Stimulated activated CD4-positive, alpha-beta T cell treated with anti-CD3 and anti-CD28 coated beads, Interleukin-1b, Interleukin-23, amount 100 ng/mL, for 48 hours (primary cell): ENCODE measurements at places on chromosomes 12 and 14.
A peak's percentile ranks its signal among the peaks of the same experiment; 100 is the strongest.

GRCh38 chr12:124915239-124916236 is 1.1 kb upstream of the UBC start:
- DNase-seq: peak; percentile 33

DNA sequence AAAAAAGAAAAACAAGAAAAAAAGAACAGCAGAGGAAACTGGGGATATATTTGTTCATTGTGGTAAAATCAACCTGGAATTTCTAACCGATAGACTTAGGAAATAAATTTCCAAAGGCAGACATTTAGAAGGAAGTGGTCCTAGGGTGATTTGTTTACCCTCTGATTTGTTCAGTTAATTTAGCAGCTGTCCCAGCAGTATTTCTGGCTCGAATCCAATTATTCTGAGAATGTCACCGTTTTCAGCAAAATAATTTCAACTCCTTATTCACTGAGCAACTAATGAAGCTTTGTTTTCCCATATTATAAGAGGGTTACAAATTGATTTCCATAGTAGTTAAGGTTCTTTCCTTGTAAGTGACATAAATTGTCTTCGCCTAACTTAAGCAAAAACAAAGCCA is 285.2 kb upstream of the SYT10 start:
- no peak for DNase-seq

- DNase-seq: no peak
Observed at GRCh38 chr12:95784286-95784685, 6.3 kb downstream of the NTN4 start.

DNA sequence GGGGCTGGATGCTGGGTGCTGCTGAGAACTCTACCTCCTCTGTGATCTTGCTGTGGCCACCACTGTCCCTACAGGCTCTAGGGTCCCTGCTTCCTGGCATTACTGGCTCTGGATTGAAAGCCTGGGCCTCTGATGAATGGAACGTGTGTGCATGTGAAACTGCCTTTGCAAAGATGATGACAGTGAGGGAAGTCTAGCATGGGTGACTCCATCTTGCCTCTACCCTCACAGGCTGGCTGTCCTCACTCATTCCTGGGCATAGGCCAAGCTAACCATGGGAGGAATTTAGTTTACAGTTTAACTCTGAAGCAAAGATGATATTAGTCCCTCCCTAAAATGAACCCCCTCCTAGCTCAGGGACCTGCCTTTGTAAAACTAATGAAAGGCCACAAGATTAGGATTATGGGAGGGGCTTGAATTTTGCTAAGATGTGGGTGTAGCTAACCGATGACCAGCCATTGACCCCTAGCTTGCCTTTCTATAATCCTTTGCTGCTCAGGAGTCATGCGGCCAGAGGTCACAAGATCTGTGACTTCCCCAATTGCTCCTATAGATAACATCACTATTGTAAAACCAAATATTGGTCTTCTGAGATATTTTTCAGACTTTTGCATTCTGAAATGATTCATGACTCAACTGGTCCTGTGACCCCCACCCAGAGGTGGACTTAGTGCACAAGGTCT is 2.2 kb upstream of the C1S start:
- DNase-seq: no peak

DNA sequence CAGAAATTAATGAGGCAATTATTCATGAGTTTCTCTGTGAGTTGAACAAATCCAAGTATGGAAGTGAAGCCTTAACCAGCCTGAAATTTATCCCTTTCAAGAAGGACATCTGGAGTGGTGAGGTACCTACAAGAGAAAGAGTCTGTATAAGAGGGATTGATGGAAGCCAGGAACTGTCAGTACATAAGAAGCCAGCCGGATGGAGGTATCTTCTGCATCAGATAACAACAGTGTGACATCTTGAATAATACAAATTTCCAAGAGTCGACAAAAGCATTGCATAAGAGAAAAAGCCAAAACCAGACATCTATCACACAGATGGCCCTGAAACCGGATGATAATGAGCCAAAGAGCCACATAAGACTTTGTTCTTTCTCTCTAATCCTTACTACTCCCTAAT is 781.2 kb downstream of the FLRT2 start:
- no peak for DNase-seq

DNA sequence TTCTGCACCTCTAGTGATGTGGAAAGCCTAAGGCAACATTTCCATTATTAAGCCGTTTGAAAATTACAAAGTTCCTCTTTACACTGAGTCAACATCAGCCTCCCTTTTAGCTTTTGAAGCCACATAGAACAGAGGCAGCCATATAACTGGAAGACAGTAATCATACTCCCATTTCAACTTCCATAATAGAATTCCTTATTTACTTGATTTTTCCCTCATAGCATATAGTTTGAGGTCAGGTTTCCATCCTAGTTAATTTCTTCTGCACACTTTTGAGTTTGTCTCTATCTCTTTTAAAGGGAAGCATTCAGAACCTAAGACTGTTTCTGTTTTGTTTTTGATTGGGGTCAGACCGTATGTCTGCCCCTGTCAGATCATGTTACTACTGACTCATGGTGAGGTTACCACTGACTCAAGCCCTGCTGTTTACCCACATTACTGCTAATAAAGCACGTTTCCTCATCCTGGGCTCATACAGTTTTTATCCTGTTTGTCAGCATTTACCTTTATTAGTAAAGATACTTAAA is 161.0 kb downstream of the SLC38A4 start:
- DNase-seq: peak; percentile 19

GRCh38 chr12:70849265-70849960 is 71.1 kb downstream of the PTPRR start:
- DNase-seq: no peak

GRCh38 chr14:76698191-76698590 is 63.1 kb upstream of the VASH1 start:
- DNase-seq: no peak

DNA sequence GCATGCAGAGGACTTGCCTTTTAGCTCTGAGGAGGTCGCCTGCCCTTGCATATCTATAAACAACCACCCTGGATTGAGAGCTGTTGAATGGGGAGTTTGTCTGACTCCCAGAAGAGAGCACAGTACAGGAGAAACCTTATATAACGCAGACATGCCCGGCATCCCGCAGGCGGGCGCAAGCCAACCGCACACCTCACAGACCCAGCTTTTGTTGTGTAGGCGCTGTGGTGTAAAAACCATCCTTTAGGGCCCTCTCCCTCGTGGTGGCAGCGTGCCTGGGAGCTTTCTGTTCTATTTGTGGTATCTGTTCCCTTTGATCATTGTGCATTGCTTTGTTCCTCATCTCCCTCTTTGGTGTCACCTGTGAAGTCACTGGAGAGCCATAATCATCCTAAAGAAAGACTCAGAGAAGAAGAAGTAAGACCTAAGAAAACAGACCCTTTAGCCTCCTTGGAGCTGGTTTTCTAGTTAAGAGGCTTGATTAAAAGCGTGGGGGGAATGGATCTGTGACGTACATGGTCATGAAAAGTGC is 77.7 kb downstream of the ETV6 start:
- DNase-seq: peak; percentile 73

DNA sequence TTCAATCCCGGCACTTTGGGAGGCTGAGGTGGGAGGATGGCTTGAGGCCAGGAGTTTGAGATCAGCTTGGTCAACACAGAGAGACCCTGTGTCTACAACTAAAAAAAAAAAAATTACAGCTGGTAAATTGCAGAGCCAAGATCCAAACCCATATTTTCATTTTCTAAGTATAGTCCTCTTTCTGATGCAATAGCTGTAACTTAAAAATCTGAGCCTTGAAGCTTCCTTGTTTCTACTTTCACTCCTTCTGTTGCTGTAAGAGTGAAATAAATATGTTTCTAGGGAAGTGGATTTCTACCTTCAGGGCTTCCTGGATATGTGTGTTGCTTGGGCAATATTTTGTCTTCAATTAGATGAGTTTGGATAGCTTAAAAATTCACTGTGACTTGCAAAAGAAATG is 42.0 kb upstream of the PRICKLE1 start:
- no peak for DNase-seq

- no peak for DNase-seq
Observed at GRCh38 chr14:76909266-76909665, 83.1 kb downstream of the LRRC74A start.

DNA sequence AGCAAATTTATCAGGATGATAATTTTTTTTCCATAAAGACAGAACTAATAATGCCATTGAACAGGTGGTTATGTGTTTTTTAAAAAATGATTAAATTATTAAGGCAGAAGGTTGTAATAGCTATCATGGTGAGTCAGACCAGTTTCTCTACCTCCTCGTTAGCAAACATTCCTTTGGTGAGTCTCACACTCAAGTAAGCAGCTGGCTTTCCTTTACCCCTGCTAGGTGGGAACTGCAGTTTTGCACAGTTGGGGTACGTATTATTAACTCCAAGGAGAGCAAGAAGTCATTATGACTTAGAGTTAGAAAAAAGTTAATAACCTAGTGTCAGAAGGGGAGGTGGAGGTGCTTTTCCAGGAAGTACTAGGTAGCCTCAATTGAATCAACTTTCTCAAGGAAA is 165.3 kb downstream of the SNAPC1 start:
- no peak for DNase-seq

- no peak for DNase-seq
Observed at GRCh38 chr14:33777681-33778080, 173.2 kb downstream of the EGLN3 start.

DNA sequence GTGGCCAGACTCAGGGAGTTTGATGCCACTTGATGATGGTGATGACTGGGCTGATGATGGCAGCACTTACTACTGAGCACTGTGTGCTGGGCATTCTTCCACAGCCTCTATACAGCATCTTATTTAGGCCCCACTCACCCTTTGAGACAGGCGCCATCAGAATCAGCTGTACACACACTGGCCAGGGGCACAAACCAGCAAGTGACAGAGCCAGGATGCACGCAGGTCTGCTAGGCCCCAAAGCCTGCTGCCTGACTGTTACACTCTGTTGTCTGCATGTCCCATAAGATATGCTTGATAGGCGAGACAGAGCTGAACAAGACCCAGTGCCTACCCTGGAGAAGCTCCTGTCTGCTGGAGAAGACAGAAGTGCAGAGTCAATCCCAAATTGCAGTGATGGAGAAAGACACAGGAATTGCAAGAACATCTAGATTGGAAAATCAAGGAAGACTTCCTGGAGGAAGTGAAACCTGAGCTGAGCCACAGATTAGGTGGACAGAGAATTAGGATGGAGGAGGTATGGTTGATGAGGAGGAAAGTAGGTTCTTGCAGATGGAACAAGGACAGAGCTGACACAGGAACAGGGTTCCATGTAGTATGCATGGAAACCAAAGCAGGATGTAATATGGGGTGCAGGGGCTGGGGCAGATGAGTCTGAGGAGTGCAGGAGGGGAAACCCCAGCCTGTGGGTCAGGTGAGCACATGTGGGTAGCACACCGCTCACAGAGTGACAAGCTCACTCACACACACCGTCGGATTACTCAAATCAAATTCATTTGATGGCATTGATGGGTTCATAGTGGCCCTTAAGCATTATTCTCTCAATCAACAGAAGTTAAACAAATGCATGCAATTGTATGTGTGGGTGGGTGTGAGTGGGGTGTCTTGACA is 117.3 kb downstream of the BEGAIN start:
- peak; percentile 19 for DNase-seq

DNA sequence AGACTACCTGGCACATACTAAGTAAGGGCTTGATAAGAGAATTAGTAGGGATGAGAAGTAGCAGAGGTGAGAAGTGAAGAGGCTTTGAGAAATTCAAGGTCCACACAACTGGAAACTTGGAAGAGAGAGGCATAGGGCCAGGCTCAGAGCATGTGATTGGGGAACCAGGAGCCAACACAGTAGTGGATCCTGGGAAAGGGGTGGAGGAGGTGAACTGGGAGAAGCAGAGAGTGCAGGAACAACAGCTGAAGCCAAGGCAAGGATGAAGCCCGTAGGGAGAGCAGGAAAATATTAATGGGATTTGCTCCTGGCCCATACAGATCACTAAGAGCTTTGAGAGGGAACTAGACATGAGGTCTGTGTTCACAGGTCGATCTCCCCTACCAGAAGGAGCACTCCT is 1.4 kb upstream of the ITGB7 start:
- no peak for DNase-seq

GRCh38 chr14:55146425-55146824 is 17.4 kb downstream of the LGALS3 start:
- no peak for DNase-seq

GRCh38 chr12:115943630-115944391 is 333.7 kb downstream of the MED13L start:
- no peak for DNase-seq

DNA sequence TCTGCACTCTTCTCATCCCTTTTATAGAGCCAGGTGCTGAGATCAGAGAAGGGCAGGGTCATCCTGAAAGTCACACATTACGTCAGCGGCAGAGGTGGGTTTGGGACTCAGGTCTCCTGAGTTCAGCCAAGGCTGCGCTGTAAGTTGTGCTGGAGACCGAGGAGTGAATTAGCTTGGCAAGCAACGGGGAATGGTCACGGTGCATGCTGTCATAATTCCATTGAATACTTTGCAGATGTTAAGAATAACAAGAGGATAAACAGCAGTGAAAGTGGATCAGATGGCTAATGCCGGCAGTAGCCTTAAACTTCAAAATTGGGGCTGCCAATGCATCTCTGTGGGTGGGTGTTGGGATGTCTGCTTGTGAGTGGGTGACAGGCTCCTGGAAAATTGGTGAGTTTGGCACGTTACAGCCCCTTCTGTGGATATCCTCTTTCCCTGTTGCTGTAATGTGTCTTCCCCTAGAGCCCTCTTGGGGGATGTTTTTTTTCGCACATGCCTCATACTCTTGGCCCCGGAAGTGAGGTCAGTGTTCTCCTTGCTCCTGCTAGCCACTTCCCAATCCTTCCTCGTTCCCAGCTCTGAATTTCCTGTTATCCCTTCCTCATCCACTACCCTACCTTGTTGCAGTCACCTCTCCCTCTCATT is 287.1 kb upstream of the SRRM4 start:
- DNase-seq: no peak

DNA sequence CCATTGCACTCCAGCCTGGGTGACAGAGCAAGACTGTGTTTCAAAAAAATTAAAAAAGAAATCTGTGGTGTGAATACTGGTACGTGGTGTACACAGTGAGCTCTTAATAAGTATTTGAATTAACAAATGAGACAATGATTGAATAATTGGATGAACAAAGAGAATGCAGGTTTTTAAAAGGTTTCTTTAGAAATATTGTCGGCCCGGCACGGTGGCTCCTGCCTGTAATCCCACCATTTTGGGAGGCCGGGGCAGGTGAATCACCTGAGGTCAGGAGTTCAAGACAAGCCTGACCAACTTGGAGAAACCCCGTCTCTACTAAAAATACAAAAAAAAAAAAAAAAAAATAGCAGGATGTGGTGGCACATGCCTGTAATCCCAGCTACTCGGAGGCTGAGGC is 6.6 kb downstream of the HIF1A start:
- DNase-seq: no peak

DNA sequence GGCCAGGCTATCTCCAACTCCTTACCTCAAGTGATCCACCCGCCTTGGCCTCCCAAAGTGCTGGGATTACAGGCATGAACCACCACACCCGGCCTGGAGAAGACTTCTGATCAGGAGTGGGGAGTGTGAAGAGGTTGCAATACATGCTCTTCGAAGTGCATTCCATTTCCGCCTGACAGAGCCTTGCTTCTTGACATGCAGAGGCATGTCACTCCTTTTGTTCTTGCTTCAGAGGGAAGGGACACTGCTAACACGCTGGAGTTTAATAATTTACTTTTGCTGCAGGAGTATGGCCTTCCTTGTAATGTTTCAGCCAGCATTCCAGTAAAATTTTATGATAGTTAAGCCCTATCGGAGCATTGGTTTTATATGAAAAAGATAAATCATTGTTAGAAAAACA is 74.9 kb downstream of the SLC25A47 start:
- no peak for DNase-seq
